ENCODE measurements at places on chromosomes 4 and X.

DNA sequence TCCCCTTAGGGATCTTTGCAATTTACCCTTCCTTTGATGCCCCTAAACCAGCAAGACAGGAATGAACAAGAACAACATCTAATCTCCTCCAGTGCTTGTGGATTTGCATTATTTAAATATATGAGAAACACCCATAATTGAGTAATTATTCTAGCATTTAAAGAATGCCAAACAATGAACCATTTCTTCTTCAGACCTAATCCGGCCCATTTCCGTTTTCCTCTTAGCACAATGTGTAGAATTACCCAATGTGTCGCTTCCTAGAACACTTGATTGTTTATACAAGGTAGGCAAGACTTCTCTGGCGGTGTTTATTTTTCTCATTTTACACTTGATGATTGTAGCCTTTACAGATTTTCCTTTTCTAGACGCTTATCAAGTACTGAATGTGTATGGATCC is 43.5 kb downstream of the CLDN34 start:
- DNase-seq = no peak

- no peak for DNase-seq
Observed at GRCh38 chr4:24471486-24472160, 112.7 kb downstream of the DHX15 start.

DNA sequence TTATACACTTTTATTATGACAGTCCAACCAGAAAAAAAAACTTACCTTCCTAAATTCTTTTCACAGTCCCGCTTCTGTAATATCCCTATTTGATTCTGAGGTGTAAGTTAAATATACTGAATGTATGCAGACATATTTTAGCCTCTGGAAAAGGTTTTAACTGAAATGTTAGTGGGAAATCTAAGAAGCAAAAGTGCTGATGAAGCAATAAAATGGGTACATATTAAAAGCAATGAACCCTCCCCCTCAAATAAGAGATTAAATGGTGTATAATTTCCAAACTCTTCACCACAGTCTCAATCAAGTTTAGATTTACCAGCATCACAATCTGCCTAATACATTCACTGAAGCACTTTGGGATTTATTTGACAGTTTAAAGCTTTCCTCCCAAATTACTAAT is 688.3 kb upstream of the DIAPH2 start:
- no peak for DNase-seq

GRCh38 chrX:118855681-118856310 is 32.2 kb downstream of the ZCCHC12 start:
- no peak for DNase-seq

DNA sequence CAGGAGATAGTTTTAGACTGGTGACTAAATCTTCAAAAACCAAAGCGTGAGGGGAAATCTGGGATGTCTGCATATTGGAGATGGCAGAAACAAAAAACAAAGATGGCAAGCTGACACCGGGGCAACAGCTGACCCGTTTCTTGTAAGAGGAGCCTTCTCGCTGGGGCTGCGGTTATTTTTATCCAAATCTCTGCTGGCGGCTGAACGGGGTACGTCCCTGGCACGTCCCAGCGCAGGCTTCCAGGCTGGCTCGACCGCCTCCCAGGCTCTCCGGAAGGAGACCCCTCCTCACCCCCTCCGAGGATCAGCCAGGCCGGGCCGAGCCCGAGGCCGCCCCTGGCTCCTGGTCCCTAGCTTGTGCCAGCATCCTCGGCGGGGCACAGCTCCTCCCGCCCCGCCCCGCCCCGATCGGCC is 403 bp downstream of the SGCB start:
- DNase-seq = no peak

DNA sequence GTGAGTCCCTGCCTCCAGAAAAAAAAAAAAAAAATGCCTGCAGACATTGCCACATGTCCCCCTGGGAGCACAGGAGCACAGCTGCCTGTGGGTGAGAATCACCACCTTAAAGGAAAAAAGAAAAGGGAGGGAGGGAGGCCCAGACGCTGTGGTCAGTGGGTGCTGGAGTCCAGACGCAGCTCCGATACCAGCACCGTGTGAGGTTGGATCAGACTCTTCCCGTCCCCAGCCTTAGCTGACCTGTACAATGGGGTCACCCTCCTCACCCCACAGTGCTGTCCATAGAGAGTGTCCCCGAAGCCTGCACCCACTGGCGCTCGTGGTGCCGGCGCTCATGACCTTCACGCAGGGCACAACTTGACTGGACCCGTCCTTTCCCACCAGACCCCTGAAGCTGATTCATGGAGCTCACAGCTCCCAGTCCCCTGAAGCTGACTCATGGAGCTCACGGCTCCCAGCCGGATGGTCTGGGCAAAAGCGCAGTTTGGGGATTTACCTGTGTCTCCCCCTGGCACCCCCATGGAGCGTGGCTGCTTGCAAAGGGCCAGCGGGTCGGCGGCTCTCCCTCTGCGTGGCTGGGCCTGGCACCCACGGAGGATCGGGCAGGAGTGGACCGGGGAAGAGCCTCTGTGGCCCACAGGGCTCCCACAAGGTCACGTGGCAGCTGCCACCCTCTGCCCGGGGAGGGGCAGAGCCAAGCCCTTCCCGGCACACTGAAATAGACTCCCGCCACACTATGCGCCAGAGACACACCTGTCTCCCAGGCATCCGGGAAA is 31.4 kb downstream of the ABLIM2 start:
- DNase-seq = no peak

- no peak for DNase-seq
Observed at GRCh38 chr4:124535003-124535402, 177.5 kb downstream of the ANKRD50 start.

- DNase-seq = no peak
Observed at GRCh38 chr4:117447925-117448324, 362.5 kb upstream of the TRAM1L1 start.

GRCh38 chr4:104491481-104492182 is 3.1 kb downstream of the CXXC4 start:
- no peak for DNase-seq

GRCh38 chrX:125340490-125340889 is 20.8 kb downstream of the TEX13C start:
- DNase-seq = no peak

DNA sequence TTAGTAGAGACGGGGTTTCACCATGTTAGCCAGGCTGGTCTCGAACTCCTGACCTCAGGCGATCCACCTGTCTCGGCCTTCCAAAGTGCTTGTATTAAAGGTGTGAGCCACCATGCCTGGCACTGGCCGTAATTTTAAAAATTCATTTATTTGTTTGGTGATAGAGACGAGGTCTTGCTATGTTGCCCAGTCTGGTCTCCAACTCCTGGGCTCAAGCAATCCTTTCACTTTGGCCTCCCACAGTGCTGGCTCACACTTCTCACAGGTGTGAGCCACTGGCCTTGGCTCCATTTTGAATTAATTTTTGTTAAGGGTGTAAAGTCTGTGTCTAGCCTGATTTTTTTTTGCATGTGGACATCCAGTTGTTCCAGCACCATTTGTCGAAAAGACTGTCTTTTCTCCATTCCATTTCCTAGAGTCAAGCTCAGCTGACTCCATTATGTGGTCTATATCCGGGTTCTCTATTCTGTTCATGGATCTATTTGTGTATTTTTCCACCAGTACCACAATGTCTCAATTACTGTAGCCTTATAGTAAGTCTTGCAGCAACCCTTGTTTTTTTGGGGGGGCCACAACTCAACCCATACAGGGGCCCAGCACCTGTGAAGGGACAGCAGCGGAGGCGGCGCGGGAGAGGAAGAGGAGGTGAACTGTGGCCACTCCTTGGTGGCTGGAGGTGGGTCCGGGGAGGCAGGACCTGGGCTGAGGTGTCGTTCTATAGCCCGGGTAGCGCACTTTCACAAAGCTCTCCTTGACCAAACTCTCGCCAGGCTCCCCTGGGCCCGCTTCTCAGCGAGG is 1.5 kb upstream of the NSD2 start:
- no peak for DNase-seq

DNA sequence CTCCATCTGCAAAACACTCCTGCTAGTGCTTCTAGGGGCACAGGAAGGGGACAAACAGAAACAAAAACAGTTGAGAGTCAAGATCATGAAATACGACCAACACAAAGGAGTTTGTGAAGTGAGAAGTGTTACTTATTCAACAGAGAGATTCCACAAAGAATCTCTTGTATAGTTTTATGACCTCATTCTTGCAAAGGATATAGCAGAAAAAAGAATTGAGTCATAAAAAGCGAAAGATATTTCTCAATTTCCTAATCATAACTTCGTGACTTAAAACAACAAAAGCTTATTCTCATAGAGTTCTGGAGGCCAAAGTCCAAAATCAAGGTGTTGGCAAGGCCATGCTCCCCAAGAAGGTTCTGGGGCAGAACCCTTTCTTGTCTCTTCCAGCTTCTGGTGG is 40.7 kb downstream of the TIGD4 start:
- no peak for DNase-seq

- no peak for DNase-seq
Observed at GRCh38 chr4:1022739-1023066, 11.3 kb downstream of the FGFRL1 start.

GRCh38 chrX:107323786-107324492 is 117.5 kb downstream of the DNAAF6 start:
- no peak for DNase-seq

- DNase-seq = no peak
Observed at GRCh38 chr4:48431401-48431800, 51.7 kb upstream of the SLC10A4 start.

GRCh38 chr4:113700602-113701150 is 60.9 kb downstream of the CAMK2D start:
- no peak for DNase-seq

GRCh38 chr4:25874655-25875054 is 11.9 kb upstream of the SEL1L3 start:
- DNase-seq = no peak

GRCh38 chrX:57177070-57177469 is 39.9 kb upstream of the SPIN2A start:
- no peak for DNase-seq

GRCh38 chrX:131792789-131793462 is 230.2 kb upstream of the STK26 start:
- DNase-seq = no peak

- no peak for DNase-seq
Observed at GRCh38 chr4:75643651-75644050, 13.3 kb upstream of the CDKL2 start.

DNA sequence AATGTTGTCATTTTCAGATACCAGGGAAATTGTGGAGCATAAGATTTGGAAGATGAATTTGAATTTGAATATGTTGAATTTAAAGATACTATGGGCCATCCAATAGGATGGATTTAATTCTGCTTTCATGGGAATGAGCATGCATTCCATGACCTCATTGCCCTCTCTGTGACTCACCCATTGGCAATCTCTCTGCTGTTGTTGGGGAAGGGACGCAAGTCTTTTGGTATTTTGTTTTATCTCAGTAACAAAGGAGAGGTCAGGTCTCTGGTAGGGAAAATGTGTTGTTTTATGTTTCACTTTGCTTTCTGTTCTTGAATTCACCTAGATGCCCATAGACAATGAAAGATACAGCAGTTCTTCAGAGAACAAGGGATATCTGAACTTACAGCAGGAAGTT is 42.1 kb upstream of the MAGEA4 start:
- DNase-seq = no peak

- DNase-seq = no peak
Observed at GRCh38 chrX:147853701-147854100, 58.0 kb upstream of the FMR1 start.

DNA sequence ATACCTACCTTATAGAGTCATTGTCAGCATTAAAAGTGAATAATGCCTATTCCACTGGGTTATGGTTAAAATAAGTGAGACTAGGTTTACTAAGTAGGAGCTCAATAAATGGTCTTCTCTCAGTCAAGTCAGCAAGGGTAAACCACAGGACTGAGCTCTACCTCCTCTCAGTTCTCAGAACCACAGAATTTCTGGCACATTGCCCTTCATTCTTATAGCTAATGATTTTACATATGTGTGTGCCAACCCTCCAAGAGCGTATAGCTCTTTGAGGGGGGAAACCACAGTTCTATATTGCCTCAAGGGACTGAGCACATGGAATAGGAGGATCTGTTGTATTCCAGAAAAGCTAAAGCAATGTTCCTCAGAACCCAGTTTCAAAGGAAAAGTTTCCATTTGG is 124.8 kb downstream of the ATG4A start:
- DNase-seq = no peak

DNA sequence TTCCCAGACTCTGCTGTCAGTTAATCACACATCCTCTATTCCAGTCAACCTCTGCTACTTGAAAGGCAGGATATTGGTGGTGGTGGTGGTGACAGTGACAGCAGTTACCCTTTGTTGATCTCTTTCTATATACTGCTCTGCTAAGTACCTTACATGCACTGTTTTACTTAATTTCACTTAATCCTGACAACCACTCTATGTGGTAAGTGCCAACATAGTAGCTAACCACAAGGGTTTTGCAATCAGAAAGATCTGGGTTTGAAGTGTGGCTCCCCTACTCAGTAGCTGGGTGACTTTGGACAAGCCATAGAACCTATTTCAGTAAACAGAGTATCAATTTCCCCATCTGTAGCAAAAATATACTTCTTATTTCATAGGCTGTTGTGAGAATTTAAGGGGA is 24.2 kb upstream of the F9 start:
- no peak for DNase-seq

DNA sequence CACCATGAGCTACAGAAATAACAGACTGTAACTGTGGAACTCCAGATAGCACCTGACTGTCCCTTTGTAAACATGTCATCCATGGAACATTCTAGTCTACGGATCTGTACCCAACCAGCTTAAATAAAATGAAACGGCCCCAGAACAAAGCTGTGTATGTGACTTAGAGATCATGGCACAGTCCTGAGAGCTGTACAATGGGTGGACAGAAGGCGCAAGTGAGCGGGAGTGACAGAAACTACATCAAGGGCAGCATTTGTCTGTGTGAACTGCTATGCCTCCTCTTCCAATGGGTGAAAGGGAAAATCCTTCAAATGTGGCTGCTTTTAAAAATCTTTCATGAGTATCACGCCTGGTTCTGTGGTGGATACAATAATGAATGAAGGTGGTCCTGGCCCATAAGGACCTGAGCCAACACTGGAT is 72.5 kb downstream of the FAT1 start:
- no peak for DNase-seq

DNA sequence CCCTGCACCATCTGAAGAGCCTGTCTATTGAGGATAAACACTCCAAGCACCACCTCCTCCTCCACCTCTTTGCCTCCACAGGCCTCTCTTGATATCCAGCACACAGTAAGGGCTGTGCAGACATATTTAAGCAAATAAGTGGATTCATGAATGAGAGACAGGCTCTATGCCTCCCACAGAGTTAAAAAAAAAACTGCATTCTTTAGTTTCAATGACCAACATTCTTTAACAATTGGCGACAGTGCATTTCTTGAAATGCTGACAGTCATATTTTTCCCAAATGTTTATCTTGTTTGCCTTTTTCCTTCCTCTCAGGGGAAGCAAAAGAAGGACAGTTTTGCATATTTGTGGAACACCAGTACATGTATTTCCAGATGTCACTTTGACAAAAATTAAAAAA is 38.6 kb downstream of the MXRA5 start:
- DNase-seq = no peak

- DNase-seq = no peak
Observed at GRCh38 chr4:181688872-181689271, 554.3 kb upstream of the TENM3 start.

GRCh38 chr4:173436771-173437265 is 37.9 kb upstream of the SCRG1 start:
- DNase-seq = no peak

- no peak for DNase-seq
Observed at GRCh38 chr4:141195095-141195707, 25.5 kb upstream of the ZNF330 start.

Measured in epithelial cell of prostate (primary cell).